ENCODE measurements at places on chromosomes 11 and 22. TPM values are rescaled to one million over a fixed set of nuclear protein-coding genes. Genes with fewer than 3 reads are reported as not detected.
A peak's percentile ranks its signal among the peaks of the same experiment; 100 is the strongest.

DNA sequence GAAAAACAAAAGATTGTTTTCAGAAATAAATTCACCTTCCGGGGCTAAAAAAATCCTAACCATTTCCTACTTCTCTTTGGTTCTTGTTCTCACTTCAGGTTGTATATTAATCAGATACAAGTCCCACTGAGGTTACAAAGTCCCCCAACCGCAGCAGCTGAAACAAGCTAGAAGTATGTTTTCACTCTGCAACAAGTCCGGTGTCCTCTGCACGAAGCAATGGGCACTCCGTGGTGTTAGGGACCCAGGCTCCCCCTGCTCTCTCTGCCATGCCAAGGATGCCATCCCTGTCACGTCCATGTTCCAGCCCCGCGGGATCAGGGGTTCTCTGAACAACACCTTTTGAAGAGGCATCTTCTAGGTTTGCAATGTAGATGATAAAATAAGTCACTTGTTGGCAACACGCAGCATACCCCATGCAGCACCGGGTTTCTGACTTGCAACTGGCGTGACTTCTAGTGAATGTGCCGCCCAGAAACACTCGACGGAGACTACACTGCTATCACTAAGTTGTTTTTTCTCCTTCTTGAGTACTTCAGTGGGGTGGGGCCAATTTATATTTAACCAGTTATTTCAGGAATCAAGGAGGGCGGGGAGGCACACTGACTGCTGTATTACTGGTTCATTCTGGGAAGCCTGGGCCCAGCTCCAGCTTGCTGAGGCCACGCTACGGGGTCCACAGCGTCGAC is 25.4 kb upstream of the GSTP1 start:
- DNase-seq = no peak

DNA sequence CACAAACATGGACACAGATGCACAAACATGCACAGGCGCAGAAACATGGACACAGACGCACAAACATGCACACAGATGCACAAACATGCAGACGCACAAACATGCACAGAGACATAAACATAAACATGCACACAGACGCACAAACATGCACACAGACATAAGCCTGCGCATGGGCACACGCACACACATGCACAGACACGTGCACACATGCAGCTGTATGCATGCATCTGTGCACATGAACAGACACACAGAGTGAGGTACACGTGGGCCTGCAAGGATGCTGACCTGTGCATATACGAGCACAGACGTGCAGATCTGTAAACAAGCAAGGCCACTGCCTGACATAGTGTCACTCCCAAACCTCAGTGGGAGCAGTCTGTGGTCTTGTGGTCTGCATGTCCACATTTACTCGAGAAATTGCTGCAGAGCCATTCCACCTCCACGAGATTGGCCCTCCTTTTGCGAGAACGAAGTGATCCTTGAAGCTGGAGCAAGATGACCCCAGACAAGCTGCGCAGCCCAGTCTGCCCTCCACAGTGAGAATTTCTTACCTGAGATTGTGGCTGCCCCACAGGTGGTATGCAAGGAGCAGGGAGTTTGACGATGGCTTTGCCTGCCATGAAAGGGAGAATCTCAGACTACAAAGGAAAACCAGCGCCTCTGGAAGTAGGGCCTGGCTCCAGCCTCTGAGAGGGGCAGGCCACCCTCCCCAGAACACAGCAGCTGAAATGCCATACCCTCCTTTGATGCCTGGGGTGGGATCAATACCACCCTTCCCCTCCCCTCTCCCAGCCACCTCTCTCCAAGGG is 299.9 kb downstream of the BRD1 start:
- DNase-seq = no peak

DNA sequence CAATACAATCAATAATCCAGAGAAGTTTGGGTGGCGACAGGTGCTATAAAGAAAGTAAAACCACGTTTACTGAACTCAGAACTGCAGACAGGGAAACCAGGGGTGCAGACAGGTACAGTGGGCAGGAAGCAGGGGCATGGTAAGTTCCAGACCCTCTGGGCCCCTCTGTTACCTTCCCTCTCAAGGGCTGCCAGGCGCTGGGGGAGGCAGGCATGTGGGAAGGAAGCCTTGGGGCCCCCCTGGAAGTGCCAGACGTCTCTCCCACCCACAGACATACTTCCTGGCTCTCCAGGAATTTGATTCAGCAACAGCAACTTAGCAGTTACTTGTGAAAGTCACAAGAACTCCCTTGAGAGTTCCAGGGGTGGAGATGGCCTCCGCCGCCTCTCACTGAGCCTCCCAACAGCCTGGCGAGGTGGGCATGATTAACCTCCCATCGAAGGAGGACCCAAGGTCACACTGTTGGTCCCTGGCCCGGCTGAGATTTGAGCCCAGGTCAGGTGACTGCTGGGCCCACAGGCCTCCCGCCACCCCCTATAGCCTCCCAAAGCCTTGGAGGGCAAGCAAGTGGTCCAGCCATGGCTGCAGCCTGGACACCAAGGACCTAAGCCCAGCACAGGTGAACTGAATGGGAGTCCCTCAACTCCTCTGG is 14.1 kb upstream of the TSKU start:
- DNase-seq = no peak

DNA sequence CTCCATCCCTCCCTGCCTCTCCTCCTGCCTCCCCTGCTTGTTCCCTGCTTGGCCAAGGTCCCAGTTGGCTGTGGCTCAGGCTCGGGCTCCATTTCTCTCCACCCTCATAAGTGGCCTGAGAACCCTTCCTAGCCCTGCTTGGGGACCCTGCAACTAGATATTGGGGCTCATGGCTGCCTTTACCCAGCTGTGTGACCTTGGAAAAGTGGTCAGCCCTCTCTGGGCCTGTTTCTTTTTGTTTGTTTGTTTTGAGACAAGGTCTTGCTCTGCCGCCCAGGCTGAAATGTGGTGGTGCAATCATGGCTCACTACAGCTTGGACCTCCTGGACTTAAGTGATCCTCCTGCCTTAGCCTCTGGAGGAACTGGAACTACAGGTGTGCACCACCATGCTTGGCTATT is 20.3 kb upstream of the CABP2 start:
- no peak for DNase-seq

GRCh38 chr11:121802542-121802941 is 313.5 kb downstream of the BLID start:
- DNase-seq = peak; percentile 85

DNA sequence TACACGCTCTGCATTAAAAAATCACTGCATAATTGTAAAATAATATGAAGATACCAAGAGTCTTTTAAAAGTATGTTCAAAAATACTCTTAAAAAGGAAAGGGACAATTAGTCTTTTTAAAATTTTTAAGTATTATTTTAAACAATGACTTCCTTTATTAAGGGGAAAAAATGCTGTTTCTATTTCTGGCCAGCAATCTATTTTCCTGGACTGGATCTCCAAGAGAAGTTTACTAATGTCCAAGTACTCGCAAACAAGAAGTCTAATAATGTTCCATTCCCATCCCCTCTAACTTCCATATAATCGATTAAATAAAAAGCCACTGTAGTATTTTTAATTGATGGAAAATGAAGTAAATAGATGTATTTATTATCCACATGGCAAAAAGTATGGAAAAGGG is 123.7 kb downstream of the MPPED2 start:
- no peak for DNase-seq

DNA sequence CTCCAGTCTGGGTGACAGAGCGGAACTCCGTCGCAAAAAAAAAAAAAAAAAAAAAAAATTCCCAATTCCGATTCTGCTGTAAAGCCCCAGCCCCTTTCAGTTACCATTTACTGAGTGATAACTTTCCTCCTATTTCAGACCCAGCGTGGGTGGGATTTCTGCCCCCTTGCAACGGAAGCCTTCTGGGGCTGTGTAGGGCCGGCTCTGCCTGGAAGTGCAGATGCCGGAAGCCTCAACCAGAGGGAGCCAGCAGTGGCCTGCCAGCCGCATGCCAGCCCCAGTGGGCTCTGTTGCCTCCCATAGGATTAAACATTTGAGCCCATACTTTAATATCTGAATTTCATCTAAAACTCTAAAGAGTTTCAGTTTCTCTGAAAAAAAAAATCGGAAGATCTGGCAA is 60.0 kb upstream of the NUP50 start:
- DNase-seq = no peak

Gene APOA4
- not detected for total RNA-seq

GRCh38 chr11:77966338-77966737 is 28.1 kb downstream of the INTS4 start:
- no peak for DNase-seq

DNA sequence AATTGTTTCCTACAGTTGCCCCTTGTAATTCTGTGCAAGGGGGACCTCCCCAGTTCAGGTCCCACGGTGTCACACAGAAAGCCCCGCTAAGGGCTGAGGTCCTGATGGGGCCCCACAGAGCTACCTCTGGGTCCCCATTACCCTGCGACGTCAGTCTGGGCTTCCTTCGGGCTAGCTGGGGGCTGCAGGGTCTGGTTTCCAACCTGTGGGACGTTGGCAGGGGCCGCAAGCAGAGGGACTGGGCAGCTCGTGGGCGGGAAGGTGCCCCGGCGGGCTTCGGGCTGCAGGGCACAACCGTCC is 698 bp downstream of the SLC37A4 start:
- DNase-seq = no peak

DNA sequence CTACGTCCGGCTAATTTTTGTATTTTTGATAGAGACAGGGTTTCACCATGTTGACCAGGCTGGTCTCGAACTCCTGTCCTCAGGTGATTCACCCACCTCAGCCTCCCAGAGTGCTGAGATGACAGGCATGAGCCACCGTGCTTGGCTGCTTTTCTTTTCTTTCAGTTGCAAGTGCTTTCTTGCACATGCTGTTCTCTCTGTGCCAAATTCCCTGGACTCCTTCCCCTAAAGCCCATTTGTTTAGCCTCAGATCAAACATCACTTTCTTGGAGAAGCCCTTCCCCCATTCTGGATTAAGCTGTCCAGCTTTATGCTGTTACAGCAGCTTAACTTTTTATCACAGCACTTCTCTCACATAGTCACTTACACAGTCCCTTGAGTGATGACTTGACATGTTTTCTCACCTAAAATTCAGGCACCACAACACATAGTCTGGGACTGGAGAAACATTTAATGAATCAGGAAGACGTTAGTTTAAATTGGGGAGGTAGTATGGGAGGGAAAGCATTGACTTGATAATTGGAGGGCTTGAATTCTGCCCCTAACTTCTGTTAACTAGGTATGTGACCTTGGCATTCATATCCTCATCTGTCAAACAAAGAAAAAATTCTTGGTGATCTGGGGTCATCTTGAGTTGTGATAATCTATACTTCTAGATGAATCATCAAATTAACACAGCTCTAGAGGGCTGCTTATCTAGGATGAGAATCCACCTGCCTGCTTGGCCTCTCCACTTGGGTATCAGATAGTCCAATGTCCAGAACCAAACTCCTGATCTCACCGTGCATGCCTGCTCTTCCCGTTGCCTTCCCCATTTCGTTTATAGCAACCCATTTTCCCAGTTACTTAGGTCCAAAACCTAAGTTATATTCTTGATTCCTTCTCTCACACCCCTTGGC is 18.4 kb downstream of the ACO2 start:
- no peak for DNase-seq

Gene CALCA
- total RNA-seq = 4.7 TPM

GRCh38 chr11:68312780-68313573 is 586 bp downstream of the LRP5 start:
- DNase-seq = no peak

DNA sequence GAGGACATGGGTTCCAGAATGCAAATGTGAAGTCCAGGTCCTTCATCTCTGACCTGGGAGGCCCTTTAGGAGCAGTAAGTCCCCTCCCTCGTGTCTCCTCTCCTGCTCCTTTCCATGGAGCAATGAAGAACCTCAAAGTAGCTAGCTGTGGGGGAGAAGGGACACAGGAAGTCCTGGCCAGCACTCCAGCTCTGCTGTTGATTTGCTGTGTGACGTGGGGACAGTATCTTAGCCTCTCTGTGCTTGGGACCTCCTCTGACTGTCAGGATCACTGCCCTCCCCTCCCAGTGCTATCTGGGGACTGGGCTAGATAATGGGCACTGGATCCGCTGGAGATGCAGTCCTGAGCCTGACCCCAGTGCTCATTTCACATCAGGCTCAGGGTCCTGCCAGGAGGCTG is 1.1 kb upstream of the APOBEC3H start:
- DNase-seq = no peak

DNA sequence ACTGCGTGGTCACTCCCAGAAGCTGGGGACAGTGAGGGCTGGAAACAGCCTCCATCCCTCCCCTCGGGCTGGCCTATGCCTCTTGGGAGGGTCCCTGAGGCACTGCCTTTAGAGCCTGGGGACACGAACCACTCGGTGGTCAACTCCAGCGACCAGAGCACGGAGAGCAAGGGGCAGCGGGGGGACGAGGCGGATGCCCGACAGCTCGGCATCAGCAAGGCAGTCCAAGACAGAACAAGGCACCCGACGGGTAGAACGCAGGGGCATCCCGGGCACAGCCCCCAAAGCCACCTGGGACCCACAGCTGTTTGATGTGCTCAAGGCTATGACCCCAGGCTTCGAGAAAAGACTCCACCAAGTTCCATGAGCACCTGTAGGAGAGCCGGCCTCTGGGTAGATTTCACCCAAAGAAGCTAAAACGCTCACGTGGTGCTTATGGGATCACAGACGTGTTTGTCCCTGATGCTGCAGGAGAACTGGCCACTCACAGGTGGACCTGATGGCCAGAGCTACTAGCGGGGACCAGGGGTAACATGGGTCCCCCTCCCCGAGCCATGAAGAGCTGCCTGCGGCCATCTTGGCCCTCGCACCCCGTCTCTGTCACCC is 510 bp upstream of the LSP1 start:
- no peak for DNase-seq

- DNase-seq = no peak
These were observed 2.4 kb downstream of the MPST start for GRCh38 chr22:37021710-37022482.

Gene ARFGAP3
- 25.1 TPM for total RNA-seq

Gene LRRC56
- 0.13 TPM for total RNA-seq

Gene OR4D5
- not detected for total RNA-seq

DNA sequence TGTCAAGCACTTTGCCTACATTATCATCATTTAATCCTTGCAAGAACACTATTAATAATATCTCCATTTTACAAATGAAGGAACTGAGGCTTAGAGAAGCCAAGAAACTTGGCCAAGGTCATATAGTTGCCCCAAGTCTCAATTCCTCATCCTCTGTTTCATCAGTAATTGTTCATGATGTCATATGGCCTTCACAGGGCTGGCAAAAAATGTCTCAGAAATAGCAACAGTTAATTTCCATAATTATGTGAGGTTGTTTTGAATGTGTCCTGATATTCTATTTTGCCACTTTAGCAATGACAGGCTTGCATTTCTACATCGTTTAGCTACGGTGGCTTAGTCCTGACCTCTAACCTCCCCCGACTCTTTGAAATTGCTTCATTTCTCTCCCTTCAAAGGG is 20.6 kb upstream of the TRIM44 start:
- DNase-seq = no peak

- DNase-seq = no peak
These were observed 175.7 kb downstream of the SWAP70 start for GRCh38 chr11:9839550-9839949.

Gene GNB1L
- total RNA-seq = 3.4 TPM

DNA sequence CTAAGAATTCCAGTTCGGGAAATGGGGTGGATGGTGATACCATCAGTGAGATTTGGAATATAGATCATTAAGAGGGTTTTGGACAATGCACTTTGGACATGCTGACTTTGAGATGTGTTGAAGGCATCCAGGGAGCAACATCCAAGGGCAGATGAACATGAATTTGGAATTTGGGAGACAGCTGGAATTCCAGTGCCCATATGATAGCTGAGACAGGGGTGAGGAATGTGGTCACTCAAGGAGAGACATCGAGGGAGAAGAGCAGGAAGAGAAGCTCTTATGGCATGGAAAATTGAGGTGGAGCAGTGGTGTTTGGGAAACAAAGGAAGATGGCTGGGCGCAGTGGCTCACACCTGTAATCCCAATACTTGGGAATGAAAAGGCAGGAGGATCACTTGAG is 11.8 kb upstream of the MICAL2 start:
- DNase-seq = no peak

GRCh38 chr22:43094085-43094484 is 4.9 kb upstream of the TTLL1 start:
- peak; percentile 43 for DNase-seq

Data from heart left ventricle (tissue), 16 donors.